Activated gamma-delta T cell treated with anti-CD3 and anti-CD28 coated beads, Interleukin-2, amount 50 U/mL, for 16 hours (primary cell): ENCODE measurements at places on chromosomes 13 and 19.

DNA sequence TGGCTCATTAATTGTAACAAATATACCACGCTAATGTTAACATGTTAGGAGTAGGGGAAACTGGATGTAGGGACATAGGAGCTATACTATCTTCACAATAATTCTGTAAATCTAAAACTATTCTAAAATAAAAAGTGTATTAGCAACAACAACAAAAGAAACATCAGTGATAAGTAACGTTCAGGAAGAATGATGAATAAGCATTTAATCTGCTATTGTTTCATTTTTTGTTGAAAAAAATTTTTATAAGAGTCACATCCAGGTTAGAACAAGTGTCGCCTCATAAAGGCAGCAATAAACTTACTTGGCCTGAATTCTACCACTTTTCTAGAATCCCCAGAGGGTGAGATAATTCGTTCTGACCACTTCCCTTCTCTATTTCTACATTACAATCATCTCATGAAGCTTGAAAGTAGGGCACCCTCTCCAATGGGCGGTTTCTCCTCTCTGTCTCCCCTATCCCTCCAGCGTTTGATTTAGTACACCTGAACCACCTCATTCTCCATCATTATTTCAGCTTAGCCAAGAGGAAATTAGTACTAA lies 253.1 kb upstream of the IPO5 start:
- DNase-seq, result no peak

GRCh38 chr19:10122045-10122444 lies 2.3 kb upstream of the EIF3G start:
- DNase-seq, result no peak

GRCh38 chr19:33204136-33204973 lies 10.2 kb downstream of the LRP3 start:
- no peak for DNase-seq

DNA sequence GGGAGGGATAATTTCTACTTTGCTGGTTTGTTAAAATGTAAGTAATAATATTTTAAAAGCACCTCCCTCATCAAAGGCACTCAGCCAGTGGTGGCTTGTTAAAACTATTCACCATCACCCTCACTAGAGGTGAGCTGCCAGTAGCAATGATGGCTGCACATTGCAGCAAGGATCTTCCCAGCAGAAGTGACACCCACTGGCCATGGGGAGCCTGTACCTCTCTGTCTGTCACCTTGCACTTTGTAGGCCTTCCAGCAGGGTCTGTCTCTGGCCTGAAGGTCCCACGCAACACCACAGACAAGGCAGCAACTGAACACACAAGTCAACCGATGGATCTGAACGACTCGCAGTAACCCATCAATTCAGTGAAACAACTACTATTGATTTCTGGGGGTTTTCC lies 47.3 kb upstream of the C13orf42 start:
- no peak for DNase-seq

GRCh38 chr19:927351-927779 lies 1.5 kb downstream of the ARID3A start:
- DNase-seq, result no peak

DNA sequence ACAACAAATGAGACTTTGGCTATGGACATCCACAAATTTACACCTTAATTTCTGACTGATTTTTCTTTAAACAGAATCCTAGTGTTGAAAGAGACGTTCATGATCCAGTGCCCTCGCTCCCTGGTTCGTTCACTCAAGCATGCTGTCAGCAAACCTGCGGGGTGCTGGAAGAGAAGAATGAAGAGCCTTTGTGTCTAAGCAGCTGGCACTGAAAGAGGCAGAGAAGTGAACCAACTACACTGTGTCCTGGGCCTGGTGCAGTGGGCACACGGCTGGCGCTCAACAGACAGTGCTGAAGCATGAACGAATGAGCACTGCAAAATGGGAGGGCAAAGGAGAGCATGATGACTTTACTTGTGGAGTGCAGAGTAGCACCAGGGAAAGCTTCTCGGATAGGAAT lies 46.8 kb downstream of the MIPEP start:
- DNase-seq, result no peak

GRCh38 chr19:47075941-47076340 lies 27.5 kb upstream of the TMEM160 start:
- no peak for DNase-seq

- DNase-seq, result no peak
These were observed 9.2 kb upstream of the SULT2A1 start for GRCh38 chr19:47895165-47895782.

- no peak for DNase-seq
These were observed 25.3 kb downstream of the ELAVL1 start for GRCh38 chr19:7980168-7980567.

DNA sequence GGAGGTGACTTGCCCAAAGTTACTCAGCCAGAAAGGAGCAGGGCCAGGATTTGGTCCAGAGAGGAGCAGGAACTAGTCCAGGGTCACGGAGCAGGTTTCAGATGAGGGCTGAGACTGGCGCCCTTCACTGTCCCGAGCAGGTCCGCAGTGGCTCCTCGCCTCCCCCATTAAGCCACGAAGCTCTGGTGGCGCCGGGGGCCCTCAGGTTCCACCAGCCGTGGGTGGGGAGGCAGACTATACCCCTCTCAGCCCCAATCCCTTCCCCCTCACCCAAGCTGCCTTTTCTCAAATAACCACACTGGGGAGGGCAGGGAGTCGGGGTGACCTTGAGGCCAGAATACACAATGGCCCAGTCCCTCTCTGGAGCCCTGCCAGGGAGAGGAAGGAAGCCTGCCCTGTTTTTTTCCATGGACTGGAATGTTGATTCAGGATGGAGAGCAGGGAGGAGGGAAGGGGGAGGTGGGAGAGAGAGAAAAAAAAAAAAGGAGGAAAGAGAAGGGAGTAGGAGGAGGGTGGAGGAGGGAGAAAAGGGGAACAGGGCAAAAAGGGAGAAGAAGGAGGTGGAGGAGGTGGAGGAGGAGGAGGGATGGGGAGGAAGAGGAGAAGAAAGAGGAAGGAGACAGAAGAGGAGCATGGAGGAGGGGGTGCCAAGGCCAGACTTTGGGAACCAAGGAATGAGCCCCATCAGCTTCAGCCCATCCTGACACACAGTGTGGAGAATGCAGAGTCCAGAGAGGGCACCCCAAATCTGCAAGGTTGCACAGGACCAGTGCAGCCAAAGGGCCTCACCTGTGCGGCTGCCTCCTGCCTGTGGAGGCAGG lies 19.7 kb downstream of the CEACAM16 start:
- no peak for DNase-seq

DNA sequence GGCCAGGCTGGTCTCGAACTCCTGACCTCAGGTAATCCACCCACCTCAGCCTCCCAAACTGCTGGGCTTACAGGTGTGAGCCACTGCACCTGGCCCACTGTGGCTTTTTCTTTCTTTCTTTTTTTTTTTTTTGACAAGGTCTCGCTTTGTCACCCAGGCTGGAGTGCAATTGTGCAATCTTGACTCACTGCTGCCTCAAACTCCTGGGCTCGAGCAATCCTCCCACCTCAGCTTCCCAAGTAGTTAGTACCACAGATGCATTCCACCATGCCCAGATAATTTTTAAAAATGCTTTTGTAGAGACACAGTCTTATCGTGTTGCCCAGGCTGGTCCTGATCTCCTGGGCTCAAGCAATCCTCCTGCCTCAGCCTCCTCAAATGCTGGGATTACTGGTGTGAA lies 12.1 kb upstream of the FCGBP start:
- no peak for DNase-seq

DNA sequence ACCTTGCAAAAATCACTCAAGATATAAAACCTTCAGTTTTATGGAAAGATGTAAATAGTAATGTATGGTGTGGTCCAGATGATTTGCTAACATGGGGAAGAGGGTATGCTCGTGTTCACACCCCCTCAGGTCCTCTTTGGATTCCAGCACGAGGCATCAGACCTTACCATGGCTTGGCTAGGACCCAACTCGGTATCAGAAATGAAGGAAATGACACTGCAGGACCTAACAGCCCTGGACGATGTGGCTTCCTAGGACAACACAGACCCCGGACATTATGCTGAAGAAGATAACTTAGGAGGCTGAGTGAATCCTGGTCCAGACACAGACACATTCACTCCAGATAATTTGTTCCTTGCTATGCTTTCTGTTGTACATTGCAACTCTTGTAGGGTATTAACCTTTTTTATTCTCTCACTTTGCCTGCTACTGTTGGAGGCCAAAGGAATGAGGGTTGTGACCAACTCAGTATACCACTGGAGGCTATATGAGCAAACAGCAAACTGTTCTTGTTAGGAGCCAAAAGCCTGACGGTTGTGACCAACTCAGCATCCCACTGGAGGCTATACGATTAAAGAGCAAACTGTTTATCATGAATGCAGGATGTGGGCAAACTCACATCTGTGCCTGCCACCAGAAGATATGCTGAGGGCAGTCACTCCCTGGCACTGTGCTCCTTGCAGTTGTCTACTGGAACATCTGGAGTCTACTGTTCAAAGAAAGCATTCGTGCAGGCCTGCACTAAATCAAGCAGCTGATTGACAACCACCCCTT lies 121.7 kb downstream of the ZNF429 start:
- no peak for DNase-seq

GRCh38 chr19:18171605-18172327 lies 1.8 kb upstream of the IFI30 start:
- DNase-seq, result no peak

DNA sequence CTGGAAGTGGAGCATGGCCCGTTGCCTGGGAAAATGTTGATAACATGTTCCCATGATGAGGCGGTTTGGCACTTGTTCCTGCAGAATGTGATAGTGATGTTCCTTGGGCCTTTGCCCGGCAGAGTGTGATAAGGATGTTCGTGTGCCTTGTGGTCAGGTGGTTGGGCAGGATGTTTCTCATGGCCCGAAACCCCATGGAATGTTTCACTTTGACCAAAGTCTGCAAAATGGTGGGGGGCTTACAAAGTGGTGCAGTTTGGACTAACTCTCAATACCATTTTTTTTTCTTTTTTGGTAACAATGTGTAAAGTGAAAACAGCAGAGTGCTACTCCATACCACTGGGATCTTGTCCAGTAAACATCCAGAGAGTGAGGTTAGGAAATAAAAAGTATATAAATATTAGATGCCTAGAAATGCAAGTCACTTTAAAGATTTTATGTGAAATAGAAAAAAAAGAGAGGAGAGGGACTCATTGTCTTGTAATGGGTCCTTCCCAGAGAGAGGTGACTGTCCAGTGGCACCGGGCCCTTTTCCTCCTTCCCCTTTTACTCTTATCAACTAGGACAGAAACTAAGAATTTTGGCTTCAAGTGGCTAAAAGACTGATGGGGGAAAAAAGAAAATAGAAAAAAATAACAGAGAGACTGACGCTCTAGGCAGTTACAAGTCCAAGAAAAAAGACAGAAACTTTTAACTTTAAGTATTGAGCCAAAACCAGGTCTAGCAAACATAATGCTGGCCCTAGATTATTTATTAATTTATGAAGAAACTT lies 5.7 kb downstream of the FPR3 start:
- DNase-seq, result no peak

- no peak for DNase-seq
These were observed 12.0 kb downstream of the TFDP1 start for GRCh38 chr13:113596321-113597200.

DNA sequence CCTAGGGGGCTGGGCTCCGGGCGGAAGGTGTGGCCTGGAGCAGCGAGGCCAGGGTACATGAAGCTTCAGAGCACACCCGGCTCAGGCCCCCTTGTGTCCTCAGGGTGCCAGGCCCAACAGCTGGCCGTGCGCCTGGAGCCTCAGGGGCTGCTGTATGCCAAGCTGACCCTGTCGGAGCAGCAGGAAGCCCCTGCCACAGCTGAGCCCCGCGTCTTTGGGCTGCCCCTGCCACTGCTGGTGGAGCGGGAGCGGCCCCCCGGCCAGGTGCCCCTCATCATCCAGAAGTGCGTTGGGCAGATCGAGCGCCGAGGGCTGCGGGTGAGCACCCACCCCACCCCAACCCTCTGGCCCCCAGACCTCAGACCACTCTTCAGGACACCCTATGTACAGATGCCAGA lies 3.2 kb downstream of the SYDE1 start:
- no peak for DNase-seq

- DNase-seq, result no peak
These were observed 4.2 kb upstream of the F10 start for GRCh38 chr13:113118261-113119021.

- DNase-seq, result no peak
These were observed 10.3 kb downstream of the NEK5 start for GRCh38 chr13:52118595-52118994.

DNA sequence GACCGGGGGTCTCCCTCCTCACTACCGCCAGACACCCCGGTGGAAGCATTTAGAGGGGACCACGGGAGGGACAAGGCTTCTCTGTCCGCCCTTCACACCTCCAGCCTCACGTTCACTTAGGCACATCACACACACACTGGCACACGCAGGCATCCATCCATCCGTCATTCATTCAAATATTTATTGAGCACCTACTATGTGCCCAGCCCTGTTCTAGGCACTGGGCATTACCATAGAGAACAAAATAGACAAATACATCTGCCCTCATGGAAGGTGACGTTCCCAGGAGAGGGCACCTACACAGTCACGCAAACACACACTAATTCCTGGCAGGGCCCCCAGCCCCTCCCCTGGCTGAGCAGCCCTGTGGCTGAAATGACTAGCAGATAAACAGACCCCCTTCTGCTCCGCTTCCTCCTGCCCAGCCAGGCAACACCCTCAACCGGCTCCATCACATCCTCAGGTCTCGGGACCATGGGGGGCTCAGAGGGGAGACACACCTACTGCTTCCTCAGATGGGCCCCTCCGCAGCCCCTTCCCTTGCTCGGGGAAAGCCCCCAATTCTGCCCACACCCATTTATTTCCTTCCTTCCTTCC lies 3.7 kb upstream of the NOP53 start:
- no peak for DNase-seq

GRCh38 chr19:43526884-43527859 lies at the start of gene ETHE1:
TSS of gene ETHE1 (minus strand) at chr19:43527201. CDS start at chr19:43527177, 24 bp downstream.
- DNase-seq, result peak; percentile 60

DNA sequence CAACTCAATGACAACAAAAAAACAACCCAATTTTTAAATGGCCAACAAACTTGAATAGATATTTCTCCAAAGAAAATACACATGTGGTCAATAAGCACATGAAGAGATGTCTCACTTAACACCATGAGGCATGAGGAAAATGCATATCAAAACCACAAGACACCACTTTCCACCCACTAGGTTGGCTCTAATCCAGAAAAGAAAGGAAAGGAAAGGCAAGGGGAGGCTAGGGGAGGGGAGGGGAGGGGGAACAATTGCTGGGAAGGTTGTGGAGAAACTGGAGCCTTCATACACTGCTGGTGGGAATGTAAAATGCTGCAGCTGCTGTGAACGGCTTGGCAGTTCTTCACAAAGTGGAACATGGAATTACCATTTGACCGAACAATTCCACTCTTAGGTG lies 854.3 kb downstream of the UQCRFS1 start:
- no peak for DNase-seq
